ENCODE measurements at places on chromosomes 2 and 18. TPM values are rescaled to one million over a fixed set of nuclear protein-coding genes. Genes with fewer than 3 reads are reported as not detected.

The EFHD1 gene
- 1.6 TPM for polyA plus RNA-seq

- DNase-seq, result no peak
Observed at GRCh38 chr2:7919510-7919909, 762.3 kb upstream of the ID2 start.

GRCh38 chr2:197889041-197889440 lies 84.6 kb downstream of the PLCL1 start:
- DNase-seq, result no peak

The KCNG2 gene
- not detected for polyA plus RNA-seq

DNA sequence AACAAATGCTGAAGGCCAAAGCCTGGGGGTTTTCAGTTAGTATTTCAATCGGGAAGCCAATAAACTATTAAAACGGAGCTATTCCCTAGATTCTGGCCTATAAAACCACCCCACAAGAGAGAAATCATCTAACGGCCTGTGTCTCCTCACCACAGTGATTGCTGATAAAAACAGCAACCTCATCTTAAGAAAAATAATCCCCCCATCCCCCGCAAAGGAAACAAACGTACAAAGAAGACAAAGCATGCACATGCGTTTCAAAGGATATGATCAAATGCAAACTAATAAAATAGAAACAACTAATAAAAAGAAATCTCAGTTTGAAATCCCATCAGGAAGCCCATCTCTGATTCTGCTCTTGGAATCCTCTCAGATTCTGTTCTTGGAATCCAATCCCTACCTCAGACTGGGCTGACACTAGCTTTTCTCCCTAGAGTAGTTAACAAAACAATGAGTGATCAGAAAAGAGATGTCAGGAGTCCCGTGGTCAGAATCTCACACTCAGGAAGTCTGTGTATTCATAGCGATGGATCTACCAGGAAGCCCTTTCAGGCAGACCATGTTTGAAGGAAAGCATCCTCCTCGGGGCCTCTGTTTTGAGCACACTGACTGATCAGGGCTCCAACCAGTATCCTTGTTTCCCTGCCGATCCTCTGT lies 150.7 kb downstream of the THADA start:
- no peak for DNase-seq

- no peak for DNase-seq
Observed at GRCh38 chr18:10444314-10445006, 10.0 kb upstream of the APCDD1 start.

GRCh38 chr2:197937814-197938213 lies 133.4 kb downstream of the PLCL1 start:
- DNase-seq, result no peak

- no peak for DNase-seq
Observed at GRCh38 chr18:53402670-53403069, 821.8 kb downstream of the MBD2 start.

The VWC2L gene
- not detected for polyA plus RNA-seq

- DNase-seq, result no peak
Observed at GRCh38 chr2:10144771-10145518, 22.4 kb downstream of the RRM2 start.

The DPYSL5 gene
- polyA plus RNA-seq, result not detected

The RABL2A gene
- polyA plus RNA-seq, result 13.6 TPM

DNA sequence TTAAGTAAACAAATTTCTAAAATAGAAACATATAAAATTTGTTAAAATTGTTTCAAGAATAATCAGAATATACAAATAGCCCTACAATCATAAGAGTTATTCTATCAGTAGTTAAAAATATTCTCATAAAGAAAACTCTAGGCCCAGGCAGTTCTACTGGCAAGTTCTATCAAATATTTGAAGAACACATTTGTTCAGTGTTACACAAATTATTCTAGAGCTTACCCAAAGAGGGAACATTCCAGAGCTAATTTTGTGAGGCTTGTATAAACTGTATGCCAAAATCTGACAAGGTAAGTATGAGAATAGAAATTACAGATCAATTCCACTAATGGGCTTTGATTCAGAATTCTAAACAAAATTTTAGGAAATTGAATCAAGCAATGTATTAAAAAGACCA lies 241.4 kb upstream of the FBXO11 start:
- DNase-seq, result no peak

The TEX44 gene
- not detected for polyA plus RNA-seq

GRCh38 chr2:57146951-57147350 lies 899.7 kb upstream of the VRK2 start:
- DNase-seq, result no peak

DNA sequence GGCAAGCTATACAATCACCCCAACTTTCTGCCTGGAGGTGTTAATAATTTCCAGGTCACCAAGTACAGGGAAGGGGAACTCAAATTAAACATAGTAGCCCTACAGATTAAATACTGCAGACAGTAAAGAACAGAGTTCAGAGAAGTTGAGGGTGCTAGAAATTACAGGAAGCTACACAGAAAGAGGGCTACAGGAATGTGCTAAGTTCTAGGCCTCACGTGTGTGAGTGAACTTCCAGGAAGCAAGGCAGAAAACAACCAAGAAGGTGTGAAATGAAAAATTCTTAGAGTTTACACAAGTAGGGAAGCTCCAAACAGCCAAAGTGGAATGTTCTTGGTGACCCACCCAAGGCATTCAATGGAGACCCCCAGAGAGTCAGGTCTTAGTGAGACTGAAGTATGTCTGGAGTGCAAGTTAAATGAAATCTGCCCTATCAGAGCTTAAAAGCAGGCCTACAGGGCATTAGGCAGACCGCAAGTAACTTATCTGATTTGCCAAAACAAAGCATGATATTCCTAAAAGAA lies 58.1 kb upstream of the RNU4ATAC start:
- DNase-seq, result no peak

DNA sequence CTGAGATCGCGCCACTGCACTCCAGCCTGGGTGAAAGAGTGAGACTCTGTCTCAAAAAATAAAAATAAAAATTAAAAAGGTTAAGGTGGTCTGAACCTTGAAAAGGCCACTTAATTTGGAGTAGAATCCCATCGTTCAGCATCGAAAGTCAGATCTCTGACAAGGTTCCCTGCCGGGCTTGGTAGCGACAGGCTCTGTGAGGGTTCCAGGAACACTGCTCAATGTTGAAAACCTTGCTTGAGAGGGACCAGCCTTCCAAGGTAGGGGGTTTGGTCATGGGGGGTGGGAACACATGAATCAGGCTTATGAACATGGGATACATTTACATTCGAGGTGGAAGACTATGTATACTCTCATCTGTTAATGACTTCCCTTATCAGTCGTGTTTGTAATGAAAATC lies 232.2 kb downstream of the FHOD3 start:
- no peak for DNase-seq

GRCh38 chr2:168006498-168006897 lies 240.9 kb downstream of the STK39 start:
- DNase-seq, result no peak

- no peak for DNase-seq
Observed at GRCh38 chr18:4309227-4309626, 145.9 kb downstream of the DLGAP1 start.

The KYNU gene
- not detected for polyA plus RNA-seq

DNA sequence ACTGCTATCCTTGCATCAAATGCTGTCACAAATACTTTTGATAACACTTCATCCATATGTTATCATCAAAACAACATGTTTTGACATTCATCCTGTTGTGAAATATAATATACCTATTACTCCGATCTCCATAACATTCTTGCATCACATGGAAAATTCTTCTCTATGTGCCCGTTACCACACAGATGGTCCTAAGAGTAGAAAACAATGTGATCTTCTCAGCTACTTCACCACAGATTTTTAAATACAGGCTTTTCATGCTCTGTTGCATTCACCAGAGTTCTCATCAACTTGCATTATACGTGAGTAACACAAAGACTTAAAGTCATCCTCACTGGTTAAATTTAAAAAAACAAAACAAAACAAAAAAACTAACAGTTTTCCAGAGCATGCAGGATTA lies 1603.3 kb upstream of the ZEB2 start:
- DNase-seq, result no peak

GRCh38 chr2:109295781-109296117 lies 166.7 kb downstream of the SH3RF3 start:
- no peak for DNase-seq

DNA sequence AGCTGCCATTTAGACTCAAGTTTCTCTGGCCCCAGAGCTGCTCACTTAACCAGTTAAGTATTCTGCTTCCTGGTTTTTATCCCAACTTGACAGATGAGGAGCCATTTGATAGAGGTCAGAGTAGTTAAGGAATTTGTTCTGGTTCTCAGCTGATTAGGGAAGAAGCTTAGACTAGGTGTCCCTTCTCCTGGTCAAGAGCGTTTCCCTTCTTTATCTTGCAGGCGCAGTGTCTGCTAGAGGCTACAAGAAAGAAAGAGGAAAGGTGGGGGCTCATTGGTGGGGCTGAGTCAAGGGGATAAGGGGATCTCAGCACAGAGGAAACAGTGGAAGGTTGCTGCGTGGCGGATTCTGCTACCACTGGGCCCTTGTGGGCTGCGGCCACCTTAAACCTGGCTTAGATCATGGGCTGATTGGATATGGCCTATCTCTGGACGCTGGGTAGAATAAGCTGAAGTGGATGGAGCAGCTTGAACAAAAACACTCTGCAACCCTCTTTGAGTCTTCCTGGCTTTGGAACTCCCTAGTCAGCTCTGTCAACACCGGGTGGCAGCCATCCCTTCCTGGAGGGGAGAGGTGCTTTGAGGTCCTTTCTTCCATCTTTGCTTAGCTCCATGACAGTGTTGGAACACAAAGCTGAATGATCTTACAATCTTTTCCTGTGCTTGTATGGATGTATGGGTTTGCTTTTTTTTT lies 70.8 kb downstream of the QPCT start:
- no peak for DNase-seq

The NAT8 gene
- not detected for polyA plus RNA-seq

The GRHL1 gene
- polyA plus RNA-seq, result 0.12 TPM

GRCh38 chr2:71787476-71788185 lies 334.3 kb downstream of the DYSF start:
- no peak for DNase-seq

The TMEM169 gene
- polyA plus RNA-seq, result 1.1 TPM

GRCh38 chr2:41821167-41821566 lies 226.7 kb upstream of the PKDCC start:
- DNase-seq, result no peak

The CD302 gene
- polyA plus RNA-seq, result 0.28 TPM

DNA sequence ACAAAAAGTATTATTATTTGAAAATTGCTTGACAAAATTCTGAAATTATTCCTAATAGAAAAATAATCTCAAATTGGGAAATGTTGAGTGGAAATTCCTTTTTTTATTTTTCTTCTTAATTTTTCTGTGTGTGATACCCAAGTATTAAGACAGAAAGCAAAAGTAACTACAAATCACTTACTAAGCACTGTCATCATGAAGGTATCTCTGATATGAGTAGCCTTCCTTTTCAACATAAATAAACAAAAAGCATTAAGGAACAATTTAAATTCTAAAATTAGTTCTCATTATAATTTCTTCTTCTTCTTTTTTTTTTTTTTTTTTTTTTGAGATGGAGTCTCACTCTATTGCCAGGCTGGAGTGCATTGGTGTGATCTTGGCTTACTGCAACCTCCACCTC lies 174.2 kb upstream of the RBMS1 start:
- DNase-seq, result no peak

The RUFY4 gene
- not detected for polyA plus RNA-seq

- DNase-seq, result no peak
Observed at GRCh38 chr2:73033142-73033765, 38.3 kb downstream of the SFXN5 start.

DNA sequence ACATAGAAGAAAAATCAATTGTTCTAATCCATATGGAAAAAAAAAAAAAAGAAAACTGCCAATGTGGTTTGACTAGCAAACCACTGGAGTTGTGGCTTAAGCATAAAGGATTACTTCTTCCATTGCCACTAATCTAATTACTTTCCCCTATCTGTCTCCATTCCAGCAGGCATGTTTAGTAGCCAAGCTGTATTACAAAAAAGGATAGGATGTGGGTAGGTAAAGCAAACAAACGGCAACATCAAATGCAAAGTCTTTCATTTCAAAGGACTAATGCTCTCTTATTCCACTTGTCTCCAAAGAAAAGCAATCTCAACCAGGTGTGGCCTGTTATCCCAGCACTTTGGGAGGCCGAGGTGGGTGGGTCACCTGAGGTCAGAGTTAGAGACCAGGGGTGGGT lies 36.5 kb downstream of the SLC8A1 start:
- no peak for DNase-seq

DNA sequence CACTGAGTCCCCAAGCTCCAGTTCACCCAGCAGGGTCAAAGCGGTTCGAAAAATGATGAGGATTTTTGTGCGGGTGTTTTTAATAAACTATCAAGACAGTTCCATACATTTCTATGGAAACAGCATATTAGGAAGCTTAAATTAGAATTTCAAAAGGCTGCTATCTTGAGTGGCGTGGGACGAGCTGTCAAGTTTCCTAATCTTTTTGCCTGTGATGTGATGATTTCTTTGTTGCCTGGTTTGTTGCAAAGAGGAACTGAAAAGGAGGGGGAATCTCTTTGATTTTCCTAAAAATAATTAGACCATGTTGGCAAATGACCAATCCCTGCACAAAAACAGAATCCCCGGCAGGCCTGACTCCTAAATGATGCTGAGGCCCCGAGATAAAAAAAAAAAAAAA lies 66.1 kb upstream of the ATG16L1 start:
- no peak for DNase-seq

The DNER gene
- polyA plus RNA-seq, result not detected

DNA sequence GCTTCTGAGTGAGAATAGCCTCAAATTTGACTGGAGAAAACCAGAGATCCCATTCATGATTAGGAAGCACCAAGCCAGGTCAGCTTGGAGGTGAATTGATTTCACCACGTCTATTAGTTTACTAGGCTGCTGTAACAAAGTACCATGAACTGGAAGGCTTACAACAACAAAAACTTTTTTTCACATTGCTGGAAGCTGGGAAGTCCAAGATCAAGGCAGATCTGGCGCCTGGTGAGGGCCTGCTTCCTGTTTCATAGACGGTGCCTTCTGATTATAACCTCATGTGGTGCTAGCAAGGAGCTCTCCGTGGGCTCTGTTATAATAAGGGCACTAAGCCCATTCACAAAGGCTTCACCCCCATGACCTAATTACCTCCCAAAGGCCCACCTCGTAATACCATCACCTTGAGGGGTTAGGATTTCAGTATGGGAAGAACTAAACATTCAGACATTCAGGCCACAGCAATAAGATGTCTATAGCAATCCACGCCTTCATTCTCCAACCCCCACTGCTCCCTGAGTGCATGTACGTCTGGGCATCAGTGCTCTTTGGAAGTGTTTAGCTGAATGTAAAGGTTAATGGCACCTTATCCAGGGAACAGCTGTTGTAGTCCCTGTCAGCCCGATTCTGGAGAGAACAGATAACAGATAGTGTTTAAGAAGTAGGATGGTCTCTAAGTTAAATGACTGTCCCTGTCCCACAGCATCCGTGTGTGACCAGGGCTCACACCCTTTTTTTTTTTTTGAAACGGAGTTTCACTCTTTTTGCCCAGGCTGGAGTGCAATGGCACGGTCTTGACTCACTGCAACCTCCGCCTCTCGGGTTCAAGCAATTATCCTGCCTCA lies 89.2 kb downstream of the SOCS6 start:
- DNase-seq, result no peak
